Activated naive CD4-positive, alpha-beta T cell treated with anti-CD3 and anti-CD28 coated beads for 36 hours (primary cell): ENCODE measurements at places on chromosomes 11 and 22. TPM values are rescaled to one million over a fixed set of nuclear protein-coding genes. Genes with fewer than 3 reads are reported as not detected.

The NPTXR gene
- 1.4 TPM for total RNA-seq

The APOA4 gene
- not detected for total RNA-seq

The SCGB1D2 gene
- not detected for total RNA-seq

- no peak overlapping the region for H3K27ac ChIP-seq
- DNase-seq: no peak
- H3K36me3 ChIP-seq: no peaks in the 10 kb centered on the region
- peaks cover 3% of the 10 kb centered on the region for H3K27me3 ChIP-seq
These were observed 14.3 kb upstream of the TCF20 start for GRCh38 chr22:42284643-42285181.

- no peaks in the 10 kb centered on the region for H3K36me3 ChIP-seq
- H3K4me3 ChIP-seq: no peak overlapping the region
- H3K27me3 ChIP-seq: peaks cover 15% of the 10 kb centered on the region
- no peak overlapping the region for H3K27ac ChIP-seq
These were observed 110.8 kb downstream of the CEP164 start for GRCh38 chr11:117438371-117439000.
